ENCODE measurements at places on chromosomes 1 and 21.

DNA sequence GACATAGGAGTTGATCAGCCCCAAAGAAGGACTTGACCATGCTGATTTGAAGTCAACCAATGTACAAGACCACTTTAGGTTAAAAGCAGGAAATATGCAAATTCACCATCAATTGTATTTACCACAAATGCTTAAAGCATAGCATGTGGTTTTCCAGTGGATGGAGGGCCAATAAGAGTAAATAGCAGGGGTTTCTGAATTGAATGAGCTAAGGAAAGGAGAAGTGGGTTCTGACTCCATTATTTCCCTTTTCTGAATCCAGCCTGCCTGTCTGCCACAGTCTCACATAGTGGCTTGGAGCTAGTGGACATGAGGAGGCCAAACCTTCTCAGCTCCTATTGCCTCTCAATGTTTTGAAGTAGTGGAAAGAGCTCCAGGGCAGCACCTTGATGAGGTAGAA lies 7.2 kb upstream of the TNFSF18 start:
- no peak for DNase-seq

DNA sequence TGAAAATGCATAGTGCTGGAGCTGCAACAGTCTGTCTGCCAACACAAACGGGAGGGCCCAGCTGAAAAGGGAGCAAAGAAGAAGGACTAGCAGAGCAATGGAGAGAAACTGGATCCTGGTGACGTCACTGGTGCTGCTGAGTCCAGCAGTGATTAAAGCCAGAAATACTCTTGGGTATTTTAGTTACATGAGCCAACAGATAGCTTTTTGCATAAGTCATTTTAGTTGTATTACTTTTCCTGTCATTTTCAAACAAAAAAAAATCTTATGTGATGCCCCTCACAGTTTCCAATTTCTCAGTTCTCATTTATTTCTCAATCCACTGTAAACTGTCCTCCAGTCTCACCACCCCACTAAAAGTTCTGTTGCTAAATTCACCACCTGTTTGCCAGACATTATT lies 38.7 kb upstream of the NEK7 start:
- DNase-seq = no peak

DNA sequence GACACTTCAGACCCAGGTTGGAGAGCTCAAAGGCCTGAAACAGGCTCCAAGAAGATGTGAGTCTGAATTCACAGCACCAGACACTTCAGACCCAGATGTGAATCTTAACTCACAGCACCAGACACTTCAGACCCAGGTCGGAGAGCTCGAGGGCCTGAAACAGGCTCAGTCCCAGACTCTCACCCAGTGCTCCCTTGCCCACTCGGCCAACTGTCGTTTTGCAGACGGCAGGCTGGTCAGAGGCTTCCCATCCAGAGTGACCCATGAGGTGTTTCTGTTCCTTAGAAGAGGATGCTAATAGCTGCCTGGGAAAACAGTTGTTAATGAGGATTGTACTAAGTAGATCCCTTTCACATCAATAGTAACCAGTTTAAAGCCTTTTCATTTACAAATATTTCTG lies 88.4 kb downstream of the ADARB1 start:
- DNase-seq = no peak

- DNase-seq = no peak
Observed at GRCh38 chr1:234240680-234241079, 132.6 kb upstream of the COA6 start.

- no peak for DNase-seq
Observed at GRCh38 chr1:116439701-116440100, 66.7 kb downstream of the ATP1A1 start.

DNA sequence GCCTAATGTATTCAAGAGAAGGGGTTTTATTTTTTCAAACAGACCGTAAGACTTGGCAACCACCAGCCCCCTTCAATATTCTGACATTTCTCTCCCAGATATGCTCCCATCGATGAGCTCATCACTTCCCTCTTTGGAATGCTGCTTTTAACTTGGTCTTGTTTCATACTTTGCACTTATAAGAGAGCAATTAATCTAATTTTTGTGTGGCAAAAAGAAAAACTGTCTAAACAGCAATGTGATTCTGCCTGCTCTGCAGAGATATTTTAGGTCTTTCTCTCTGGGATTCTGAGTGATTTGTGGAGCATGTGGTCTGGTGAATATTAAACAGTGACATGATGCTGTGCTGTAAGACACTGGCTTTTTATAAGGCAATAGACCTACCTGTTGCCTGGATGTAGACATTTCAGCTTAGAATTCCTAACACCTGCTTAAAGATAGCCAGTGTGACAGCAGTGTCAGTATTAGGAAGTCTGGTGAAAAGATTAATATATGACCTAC lies 284.8 kb downstream of the BACH1 start:
- DNase-seq = no peak

DNA sequence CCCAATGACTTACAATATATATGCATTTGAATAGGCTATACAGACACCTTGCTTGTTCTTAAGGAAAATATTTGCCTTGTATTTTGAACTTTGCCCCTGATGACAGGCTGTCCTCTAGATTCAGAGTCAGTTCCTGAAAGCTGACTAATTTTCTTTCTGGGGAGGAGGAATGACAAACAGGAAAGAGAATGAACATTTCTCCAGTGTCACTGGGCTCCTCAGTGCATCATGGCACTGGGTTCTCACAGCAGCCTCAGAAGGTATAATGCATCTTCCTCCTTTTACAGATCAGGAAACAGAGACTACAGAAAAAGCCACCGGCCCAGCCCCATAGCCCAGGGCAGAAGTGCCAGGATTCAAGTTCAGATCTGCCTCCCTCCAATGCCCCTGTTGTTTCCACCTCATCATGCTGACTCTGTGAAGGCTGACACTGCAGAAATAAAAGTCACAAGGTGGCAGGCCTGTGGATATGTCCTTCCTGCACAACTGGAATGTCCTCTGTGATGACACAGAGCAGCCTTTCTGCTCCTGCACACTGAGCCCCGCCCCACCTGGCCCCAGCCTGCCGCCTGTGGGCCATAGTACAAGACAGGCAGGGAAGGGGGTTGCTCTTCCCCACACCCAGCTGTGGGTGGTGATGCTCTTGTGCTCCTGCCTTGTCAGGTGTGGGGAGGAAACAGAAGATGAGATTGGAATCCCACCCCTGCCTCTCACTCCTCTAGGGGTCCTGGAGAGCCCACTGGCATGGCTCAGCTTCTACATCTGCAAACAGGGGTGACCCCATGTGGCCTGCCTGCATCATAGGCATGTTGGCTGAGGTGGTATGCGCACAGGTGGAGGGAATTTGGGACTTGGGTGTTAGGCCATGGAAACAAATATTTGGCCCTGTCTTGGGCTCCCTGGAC lies 6.4 kb downstream of the TTC22 start:
- no peak for DNase-seq

GRCh38 chr1:85884372-85885035 lies 176.3 kb upstream of the ZNHIT6 start:
- DNase-seq = no peak

- peak; percentile 75 for DNase-seq
Observed at GRCh38 chr21:38126666-38127303, 130.0 kb upstream of the KCNJ15 start.

- no peak for DNase-seq
Observed at GRCh38 chr1:199102239-199102638, 463.4 kb downstream of the PTPRC start.

- DNase-seq = peak; percentile 85
Observed at GRCh38 chr1:41623736-41624135, 139.3 kb upstream of the EDN2 start.

DNA sequence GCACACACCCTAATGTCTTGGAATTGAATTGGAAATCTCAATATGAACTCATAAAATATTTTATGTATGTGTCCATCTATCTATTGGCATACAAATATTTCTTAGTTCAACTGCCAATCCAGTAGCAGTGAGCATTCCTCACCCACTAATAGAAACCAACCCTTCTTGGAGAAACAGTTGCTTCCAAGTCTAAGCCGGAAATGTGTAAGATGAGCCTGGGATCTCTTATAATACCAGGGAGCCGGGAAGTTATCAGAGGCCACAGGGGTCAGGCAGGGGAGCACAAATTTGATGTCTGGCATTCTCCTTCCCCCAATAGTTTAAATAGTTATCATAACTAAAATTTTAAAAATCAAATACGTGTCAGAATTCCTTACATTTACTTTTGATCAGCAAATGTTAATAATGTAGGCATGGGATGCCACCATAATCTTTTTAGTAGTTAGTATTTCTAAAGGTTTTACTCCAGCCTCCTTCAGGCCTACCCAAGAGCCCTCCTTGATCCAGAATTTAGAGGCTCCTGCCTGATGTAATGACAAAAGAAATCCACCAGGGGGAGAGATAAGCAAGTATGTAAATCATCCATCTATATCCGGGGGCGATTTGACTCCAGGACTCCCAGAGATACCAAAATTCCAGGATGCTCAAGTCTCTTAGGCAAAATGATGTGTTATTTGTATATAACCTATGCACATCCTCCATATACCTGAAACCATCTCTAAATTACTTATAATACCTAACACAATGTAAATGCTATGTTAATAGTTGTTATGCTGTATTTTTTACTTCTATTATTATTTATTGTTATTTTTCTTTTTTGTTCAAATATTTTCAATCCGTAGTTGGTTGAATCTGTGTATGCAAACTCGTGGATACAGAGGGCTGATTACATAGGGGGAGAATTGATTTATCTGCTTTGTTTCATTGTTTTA lies 218.7 kb upstream of the COA6 start:
- peak; percentile 43 for DNase-seq

GRCh38 chr1:222613627-222614026 lies 4.3 kb upstream of the MIA3 start:
- no peak for DNase-seq

GRCh38 chr1:82875170-82875569 lies 1074.4 kb downstream of the ADGRL2 start:
- no peak for DNase-seq

DNA sequence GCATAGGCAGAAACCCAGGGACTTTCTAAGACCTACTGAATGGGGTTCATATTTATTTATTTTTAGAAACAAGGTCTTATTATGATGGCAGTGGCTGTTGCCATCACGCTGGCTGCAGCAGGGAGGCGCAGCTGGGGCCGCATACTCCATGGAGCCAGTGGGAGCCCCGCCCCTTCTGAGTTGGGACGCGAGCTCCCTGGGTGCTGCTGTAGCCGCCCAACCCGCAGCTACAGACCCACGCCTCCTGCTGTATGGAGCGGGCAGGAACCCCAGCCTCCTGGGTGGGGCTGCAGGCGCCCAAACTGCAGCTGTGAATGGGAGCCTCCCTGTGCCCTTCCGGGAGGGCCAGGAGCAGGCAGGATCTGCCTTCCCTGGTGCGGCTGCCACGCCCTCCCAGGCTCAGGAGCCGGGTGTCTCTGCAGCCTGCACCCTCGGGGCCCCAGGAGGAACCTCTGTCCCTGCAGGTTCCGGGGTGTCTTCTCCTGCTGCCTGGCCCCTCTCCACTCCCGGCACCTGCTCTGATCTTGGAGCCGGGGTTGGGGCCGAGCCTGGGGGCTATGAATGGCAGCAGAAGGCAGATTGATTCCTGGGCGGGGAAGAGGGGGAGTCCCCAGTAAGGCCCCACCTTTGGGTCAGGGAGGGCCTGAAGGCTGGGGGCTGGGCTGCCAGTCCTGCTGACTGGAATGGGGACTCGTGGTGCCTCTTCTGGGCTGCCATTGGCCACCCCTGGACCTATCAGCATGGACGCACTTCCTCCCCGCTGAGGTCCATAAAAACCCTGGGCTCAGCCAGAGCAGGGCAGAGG lies 66.5 kb upstream of the LRRN2 start:
- DNase-seq = no peak

DNA sequence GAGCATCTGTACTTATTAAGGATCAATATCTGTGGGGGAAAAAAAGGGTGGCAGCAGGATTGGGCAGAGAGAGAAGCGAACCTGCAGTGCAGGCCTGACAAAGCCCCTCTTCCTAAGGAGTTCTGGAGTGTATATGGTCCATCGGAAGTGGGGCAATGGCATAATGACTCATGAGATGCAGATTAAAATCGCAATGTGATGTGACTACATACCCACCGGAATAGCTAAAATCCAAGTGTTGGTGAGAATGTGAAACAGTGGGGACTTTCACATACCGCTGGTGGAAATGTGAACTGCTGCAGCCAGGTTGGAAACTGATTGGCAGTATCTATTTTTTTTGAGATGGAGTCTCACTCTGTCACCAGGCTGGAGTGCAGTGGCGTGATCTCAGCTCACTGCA lies 8.2 kb upstream of the CREG1 start:
- DNase-seq = no peak

- no peak for DNase-seq
Observed at GRCh38 chr1:180862305-180862704, 50.4 kb upstream of the KIAA1614 start.

DNA sequence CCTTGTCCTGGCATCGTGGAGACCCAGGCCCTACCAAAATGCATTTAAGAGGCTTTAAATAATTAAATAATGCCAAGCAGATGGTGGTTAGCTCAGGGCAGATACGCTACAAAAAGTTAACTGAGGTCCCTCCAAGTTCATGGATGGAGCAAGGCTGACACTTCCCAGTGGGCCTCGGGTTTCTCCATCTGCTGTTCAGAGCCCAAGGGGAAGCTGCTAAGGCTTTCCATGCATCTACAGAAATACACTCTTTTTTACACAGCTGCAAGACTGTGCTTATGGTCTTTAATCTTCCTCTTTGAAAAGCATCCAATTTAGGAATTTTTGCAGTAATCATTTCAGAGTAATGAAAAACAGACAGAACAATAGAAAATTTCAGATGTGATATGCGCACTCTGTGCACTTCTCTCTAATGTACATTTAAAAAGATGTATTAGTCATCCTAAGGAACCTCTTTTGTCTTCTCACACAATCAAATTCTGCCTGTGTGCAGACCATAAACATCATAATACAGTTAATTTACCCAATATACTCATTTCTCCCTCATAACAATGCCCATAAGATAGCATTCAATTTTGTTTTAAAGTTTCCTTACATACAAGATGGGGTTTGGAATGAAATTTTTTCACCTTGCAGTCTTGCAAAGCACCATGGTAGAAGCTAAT lies 173.2 kb upstream of the ATP1B1 start:
- no peak for DNase-seq

DNA sequence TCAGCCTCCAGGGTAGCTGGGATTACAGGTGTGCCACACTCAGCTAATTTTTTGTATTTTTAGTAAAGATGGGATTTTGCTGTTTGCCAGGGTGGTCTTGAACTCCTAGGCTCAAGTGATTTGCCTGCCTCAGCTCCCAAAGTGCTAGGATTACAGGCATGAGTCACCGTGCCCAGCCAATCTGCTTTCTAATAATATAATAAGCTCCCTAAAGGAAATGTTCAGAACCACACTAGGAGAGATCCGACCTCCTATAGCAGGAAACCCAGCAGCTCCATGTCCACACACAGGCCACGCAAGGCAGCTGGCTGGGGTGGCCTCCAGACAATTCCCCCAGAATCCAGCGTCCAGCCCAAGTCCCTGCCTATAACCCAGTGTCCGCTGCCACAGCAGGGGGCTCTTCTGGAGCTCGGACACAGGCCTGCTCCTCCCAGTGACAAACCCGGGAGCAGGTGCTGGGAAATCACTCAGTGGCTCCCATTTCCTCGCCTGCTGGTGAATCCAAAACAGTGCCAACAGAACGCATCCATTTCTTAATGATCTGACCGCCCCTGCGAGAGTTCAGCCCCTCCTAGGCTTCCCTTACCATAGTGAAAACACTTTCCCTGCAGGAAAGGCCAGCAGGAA lies 7.5 kb downstream of the RIPK4 start:
- no peak for DNase-seq

GRCh38 chr1:156928043-156928602 lies 7.7 kb downstream of the LRRC71 start:
- no peak for DNase-seq

GRCh38 chr1:113390871-113391648 lies 745 bp downstream of the MAGI3 start:
- DNase-seq = peak; percentile 35
